ENCODE measurements at places on chromosomes 16 and 17. TPM values are rescaled to one million over a fixed set of nuclear protein-coding genes. Genes with fewer than 3 reads are reported as not detected.

Gene CES5A
- total RNA-seq = not detected

DNA sequence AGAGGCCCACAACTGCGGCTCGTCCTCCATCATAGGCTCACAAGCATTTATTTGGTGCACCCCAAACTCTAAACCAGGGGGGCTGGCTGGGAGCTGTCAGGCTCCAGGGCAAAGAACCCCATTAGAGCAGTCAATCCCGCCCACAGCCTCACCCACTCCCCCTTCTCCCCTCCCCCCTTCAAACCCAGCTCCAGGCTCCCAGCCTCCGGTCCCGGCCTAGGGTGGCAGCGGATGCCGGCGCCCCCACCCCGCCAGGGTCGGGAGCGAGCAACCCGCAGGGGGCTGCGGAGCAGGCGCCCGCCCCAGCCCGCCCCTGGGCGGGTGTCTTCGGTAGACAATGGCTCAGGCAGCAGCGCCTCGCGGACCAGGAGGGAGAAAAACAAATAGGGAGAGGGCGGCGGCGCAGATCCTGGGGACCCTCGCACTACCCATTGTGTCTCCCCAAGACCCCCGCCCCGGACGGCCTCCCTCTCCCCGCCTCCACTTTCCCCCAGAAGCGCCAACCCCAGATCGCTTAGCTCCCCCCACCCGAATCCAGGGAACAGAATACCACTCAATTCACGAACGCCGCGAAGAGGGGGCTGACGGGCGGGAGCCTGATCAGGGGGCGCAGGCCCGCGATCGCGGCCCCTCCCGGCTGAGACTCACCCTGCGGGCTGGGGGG, 572 bp downstream of the FAM171A2 start:
- H3K4me3 ChIP-seq = peak overlapping the region; percentile 60
- H3K4me1 ChIP-seq = peaks cover 9% of the 10 kb centered on the region
- H3K36me3 ChIP-seq = no peaks in the 10 kb centered on the region
- H3K27ac ChIP-seq = no peak overlapping the region
- peak; percentile 74 for DNase-seq

Gene SLC12A3
- total RNA-seq = 5.4 TPM

DNA sequence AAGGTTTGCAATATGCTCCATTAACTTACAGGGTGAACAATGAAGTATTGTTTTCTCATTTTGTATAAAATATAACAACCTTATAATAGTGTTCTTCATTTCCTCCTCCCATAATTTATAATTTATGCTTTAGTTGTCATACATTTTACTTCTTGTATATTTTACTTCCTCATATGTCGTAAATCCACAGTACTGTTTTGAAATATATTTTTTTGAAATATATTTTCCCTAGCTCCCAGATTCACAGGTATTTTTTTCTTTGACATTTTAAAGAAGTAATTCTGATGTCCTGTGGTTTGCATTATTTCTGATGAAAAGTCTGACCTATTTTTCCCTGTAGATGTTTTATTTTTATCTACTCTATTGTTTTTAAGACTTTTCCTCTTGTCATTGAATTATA, 52.7 kb downstream of the VMP1 start:
- no peak overlapping the region for H3K27ac ChIP-seq
- DNase-seq = no peak
- H3K27me3 ChIP-seq = no peaks in the 10 kb centered on the region
- peaks cover 4% of the 10 kb centered on the region for H3K4me1 ChIP-seq
- H3K36me3 ChIP-seq = peaks cover 3% of the 10 kb centered on the region

DNA sequence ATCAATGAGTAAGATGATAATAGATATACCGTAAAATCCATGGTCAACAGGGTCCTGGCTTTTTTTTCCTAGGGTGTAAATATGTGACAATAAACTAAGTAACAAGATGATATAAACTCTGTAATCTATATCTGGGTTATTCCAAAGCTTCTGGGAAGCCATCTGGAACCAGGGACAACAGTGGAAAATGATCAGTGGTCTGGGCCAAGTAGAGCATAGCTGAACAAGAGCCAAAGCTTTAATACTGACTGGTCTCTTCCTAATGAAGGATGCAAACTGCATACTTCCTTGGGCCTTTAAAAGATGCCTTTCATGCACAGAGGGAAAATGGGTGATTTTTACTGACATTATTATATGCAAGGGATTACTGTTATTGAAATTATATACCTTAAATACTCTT, 8.9 kb downstream of the CA10 start:
- H3K4me1 ChIP-seq = no peaks in the 10 kb centered on the region
- no peaks in the 10 kb centered on the region for H3K27me3 ChIP-seq
- peak overlapping the region; percentile 40 for H3K27ac ChIP-seq
- no peaks in the 10 kb centered on the region for H3K36me3 ChIP-seq

DNA sequence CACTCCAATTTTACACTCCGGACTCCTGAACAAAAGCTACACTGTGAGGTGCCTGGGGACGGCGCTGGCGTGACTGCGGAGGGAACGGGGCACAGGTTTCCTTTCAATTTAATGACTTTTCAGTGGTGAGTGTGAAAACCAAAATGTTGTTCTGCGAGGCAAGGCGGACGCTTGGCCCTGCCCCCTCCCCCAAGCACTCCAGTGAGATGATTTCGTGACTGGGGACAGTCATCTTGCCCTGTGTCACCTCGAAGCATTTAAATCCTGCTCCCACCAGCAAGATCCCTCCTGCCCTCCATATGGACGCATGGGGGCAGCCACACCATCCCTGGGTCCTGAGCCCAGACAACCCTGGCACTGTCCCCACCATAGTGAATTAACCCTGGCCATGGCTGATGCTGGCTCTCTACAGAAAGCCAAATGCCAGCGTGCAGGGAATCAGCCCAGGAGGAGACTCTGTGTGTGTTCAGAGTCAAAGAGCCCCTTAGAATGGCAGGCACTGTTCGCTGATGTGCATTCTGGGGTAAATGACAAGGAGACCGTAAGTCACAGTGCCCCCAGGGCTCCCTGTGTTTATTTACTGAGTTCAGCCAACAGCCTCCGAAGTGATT, 41.0 kb downstream of the C16orf95 start:
- H3K27ac ChIP-seq = no peak overlapping the region
- no peaks in the 10 kb centered on the region for H3K27me3 ChIP-seq
- peak; percentile 29 for DNase-seq
- H3K4me3 ChIP-seq = no peak overlapping the region
- H3K36me3 ChIP-seq = no peaks in the 10 kb centered on the region
- H3K4me1 ChIP-seq = no peaks in the 10 kb centered on the region

- H3K36me3 ChIP-seq = no peaks in the 10 kb centered on the region
- H3K4me1 ChIP-seq = no peaks in the 10 kb centered on the region
- H3K27me3 ChIP-seq = peaks cover 2% of the 10 kb centered on the region
- no peak overlapping the region for H3K4me3 ChIP-seq
Measured at GRCh38 chr16:6573577-6573976, 759.1 kb upstream of the RBFOX1 start.

Gene ITPRIPL2
- total RNA-seq = 48.1 TPM

DNA sequence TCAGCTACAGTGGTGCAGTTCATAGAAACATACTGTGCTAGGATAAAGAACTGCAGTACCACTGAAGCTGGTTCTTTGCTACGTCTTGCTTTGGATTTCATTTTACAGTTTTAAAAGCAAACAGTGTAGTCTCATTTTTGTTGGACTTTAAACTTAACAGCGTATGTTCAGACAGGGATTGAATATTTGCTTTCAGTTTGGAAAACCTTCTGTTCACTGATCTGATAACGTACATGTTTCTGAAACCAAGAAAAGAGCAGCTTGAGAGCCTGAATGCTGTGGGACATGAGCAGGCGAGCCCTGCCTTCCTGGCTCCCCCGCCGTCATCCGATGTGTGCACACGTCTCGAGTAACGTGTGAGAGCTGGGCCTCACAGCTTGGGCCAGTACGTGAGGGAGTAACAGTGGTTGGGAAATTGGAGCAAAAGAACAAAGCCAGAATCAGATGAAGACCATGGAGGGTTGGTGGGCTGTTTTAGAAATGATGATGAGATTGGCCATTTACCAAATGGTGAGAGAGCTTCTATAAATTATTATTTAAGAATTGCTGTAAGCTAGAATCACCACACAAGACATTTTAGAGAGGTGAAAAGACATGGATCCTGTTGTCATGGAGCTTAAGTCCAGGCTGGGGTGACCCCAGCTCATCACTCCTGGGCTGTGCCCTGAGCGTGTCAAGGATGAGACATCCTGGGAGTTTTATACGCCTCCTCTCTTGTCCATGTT, 20.8 kb upstream of the CLEC18C start:
- H3K4me1 ChIP-seq = no peaks in the 10 kb centered on the region
- H3K27me3 ChIP-seq = no peaks in the 10 kb centered on the region
- H3K27ac ChIP-seq = no peak overlapping the region

DNA sequence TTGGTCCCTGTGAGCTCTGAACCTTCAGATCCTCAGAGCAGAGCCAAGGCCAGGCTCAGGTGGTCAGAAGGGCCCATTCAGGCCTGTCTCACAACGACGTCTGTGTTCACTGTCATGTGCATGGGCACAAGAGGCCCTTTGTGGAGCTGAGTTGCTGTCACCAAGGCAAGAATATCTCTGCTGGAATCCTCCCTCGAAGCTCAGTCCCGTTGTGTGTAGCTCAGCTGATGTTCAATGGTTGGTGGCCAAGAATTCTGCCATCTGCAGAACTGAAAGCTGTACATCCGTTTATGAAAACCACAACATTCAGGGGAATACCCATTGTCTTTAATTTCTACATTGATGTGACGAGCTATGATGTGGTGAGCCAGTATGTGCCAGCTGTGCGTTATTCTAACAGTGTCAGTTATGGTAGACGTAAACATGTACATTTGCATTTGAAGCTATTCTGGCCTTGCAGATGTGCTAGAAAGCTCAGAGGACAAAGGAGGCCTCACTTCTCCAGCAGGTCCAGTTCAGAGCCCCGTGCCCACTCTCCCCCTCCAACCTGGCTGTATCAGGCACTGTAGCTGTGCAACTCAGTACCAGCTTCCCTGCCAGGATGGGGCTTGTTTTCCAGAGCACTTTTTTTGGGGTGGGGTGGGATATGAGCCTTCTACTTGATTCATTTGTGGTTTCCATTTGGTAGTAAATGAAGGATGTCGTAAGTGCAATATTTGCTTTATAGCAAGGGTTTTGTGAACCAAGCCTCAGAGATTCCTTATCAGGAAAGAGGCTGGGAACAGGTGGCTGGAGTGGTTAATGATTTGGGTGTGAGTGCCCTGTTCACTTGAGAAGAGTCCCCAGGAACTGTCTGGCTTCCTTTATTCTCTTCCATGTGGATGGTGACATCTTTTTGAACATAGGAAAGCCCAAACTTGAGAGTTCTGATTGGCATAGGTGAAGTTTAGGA, 56.1 kb downstream of the B9D1 start:
- no peaks in the 10 kb centered on the region for H3K36me3 ChIP-seq
- no peaks in the 10 kb centered on the region for H3K27me3 ChIP-seq
- DNase-seq = no peak
- H3K27ac ChIP-seq = no peak overlapping the region

DNA sequence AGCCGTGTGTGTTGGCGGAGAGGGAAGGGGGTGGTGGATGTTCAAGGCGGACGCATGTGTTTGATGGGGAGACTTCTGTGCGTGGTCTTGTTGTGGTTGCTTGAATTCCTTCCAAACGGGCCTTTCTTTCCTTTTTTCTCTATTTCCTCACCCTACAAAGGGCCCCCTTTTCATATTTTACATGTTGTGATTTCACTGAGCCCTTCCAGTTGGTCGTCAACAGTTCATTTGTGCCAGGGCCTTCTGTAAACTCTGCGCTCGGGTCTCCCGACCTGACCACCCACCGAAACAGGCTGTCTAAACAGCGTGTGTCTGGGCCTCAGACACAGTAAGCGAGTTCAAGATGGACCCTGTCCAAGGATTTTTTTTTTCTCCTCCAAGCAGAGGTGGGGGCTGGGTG, 228.4 kb downstream of the IRF8 start:
- no peaks in the 10 kb centered on the region for H3K27me3 ChIP-seq
- H3K36me3 ChIP-seq = no peaks in the 10 kb centered on the region
- H3K4me1 ChIP-seq = no peaks in the 10 kb centered on the region
- H3K4me3 ChIP-seq = no peak overlapping the region
- H3K27ac ChIP-seq = no peak overlapping the region
- no peak for DNase-seq

- no peaks in the 10 kb centered on the region for H3K27me3 ChIP-seq
- no peak overlapping the region for H3K4me3 ChIP-seq
- no peak overlapping the region for H3K27ac ChIP-seq
- DNase-seq = no peak
Measured at GRCh38 chr17:65485388-65486299, 75.8 kb downstream of the AXIN2 start.

- no peaks in the 10 kb centered on the region for H3K36me3 ChIP-seq
- H3K27me3 ChIP-seq = no peaks in the 10 kb centered on the region
- H3K4me3 ChIP-seq = no peak overlapping the region
- H3K27ac ChIP-seq = no peak overlapping the region
Measured at GRCh38 chr17:7184647-7185046, 5.5 kb upstream of the ASGR1 start.

GRCh38 chr17:6474906-6475305, 30.7 kb downstream of the PIMREG start:
- H3K4me1 ChIP-seq = no peaks in the 10 kb centered on the region
- no peaks in the 10 kb centered on the region for H3K36me3 ChIP-seq
- DNase-seq = no peak
- H3K27ac ChIP-seq = no peak overlapping the region
- H3K27me3 ChIP-seq = no peaks in the 10 kb centered on the region

Data from kidney (tissue), 22 donors.